ENCODE measurements at places on chromosomes 12 and 14.

GRCh38 chr14:55451950-55452349 is 11.5 kb upstream of the TBPL2 start:
- DNase-seq, result no peak

DNA sequence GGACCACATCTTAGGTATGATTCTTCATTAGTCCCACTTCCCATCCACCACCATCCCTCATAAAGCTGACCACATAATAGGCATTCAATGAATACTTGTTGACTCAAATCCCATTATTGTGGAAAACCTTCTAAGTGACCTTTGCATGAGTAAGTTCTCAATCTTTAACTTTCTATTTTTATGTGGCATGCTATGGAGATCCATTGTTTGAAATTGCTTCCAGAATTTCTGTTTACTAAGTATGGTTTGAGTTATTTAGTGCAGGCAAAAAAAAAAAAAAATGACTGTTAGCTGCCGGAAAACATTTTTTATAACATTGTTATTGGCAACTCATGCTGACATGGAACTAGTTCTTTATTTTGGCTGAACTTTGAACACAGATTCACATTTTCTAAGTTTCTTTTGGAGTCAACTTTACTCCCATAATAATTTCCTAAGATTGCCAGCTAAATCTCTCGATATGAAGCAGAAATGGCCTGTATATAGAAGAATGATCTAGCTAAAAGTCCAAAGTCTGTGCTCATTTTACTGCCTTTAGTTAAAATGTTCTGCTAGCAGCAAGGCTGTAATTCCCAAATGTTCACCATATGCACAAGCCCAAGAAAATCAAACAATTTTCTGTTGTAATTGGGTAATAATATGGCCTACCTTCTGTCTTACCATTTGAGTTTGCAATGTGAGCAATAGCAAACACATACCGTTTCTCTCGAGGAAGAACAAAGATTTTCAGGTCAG is 77.9 kb downstream of the PTGER2 start:
- DNase-seq, result no peak

DNA sequence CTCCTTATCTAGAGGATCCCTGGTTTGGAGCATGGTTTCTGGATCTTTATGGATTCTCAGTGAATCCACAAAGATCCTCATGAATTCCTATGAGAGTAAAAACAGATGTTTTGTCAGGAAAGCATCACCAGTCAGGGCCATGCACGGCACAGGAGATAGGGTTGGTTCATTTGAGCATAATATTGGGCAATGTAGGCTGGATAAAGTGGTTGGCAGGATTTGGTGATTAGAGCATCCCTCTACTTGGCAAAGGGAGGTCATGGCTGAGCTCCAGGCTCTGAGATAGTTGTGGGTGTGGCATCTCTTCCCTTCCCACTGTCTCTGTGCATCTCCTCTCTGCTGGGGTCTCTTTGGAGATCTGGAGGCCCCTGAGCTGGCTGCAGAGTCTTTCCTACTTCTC is 149.8 kb downstream of the DACT1 start:
- DNase-seq, result no peak

DNA sequence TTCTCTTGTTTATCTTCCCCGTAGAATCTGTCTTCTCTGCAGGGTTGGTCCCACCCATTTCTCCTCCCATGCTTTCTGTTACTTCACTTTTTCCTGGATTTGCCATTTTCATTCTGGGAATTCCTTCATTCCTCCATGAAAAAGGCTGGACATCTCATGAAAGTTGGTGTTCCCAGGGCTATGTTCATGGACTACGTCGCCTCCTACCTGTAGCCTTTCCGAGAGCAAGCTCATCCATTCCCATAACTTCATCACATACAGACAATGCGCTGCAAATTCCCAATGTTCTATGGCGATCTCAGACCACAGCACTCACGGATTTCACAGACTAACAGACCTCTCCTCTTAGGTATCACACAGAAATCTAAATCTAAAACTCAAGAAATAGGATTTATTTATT is 217.1 kb downstream of the EXOC5 start:
- DNase-seq, result no peak

DNA sequence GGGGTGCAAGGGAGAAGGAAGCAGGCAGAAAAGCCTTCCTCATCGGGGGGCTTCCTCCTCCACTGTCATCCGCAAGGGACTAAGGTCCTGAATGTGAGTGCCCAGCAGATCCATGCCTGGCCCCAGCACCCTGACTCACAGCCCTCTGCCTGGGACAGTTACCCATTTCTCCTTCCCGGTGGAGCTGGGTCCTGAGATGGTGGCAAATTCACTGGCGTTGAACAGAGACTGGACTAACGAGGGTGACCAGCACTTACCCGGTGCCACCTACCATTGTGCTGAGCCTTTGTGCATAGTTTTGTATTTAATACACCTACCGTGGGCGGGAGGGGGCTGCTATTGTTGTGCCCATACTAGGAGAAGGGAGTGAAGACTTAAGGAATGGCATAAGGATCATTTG is 30.9 kb upstream of the PLEKHG6 start:
- DNase-seq, result no peak

GRCh38 chr14:71270111-71270510 is 362.9 kb downstream of the PCNX1 start:
- no peak for DNase-seq

DNA sequence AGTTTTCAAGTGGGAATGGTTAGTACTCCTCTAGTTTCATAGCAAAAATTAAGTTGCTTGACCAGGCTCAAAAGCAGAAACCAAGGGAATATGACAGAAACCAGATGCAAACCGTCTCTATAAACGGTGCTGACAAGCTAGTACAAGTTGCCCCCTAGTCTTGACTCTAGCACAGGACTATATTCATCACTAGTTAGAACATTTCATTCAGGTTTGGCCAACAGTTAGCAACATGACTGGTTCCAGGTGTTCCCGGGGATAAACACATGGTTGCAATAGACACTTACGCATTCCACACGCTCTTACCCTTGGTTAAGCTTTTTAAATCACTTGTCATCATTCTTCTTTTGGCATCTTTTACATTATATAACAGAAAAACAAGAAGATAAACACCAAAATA is 103.6 kb downstream of the SCFD1 start:
- no peak for DNase-seq

DNA sequence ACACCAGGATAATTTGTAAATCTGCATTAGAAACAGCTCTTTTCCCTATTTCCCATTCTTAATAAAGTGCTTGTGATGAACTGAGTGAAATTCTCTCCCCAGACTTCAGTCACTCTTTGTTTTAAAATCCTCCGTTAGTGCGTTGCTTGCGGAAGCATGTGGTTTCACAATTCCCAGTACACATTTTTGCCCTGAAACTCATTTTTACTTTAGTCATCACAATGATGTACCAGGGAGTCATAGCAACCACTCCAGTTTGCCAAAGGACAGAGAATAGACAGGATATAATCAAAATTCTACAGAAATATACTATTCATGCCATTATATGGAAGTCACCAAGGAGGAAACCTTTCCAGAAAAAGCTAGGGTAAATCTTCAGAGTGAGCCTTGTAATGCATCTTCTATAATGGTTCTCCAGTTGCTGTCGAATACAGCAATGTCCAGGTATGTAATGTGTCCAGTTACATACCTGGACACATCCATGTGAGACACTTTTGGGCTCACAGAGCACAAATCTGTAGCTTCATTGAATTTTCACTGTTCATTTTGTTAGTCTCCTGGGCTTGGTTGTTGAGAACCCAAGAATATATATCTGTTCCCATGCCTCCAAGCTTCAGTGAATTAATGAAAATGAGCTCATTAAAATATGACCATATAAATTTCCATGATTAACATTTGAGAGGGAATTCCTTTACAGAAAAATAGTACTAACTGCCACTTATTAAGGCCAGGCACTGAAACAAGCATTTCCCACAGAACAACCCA is 57.8 kb downstream of the GPR135 start:
- no peak for DNase-seq

DNA sequence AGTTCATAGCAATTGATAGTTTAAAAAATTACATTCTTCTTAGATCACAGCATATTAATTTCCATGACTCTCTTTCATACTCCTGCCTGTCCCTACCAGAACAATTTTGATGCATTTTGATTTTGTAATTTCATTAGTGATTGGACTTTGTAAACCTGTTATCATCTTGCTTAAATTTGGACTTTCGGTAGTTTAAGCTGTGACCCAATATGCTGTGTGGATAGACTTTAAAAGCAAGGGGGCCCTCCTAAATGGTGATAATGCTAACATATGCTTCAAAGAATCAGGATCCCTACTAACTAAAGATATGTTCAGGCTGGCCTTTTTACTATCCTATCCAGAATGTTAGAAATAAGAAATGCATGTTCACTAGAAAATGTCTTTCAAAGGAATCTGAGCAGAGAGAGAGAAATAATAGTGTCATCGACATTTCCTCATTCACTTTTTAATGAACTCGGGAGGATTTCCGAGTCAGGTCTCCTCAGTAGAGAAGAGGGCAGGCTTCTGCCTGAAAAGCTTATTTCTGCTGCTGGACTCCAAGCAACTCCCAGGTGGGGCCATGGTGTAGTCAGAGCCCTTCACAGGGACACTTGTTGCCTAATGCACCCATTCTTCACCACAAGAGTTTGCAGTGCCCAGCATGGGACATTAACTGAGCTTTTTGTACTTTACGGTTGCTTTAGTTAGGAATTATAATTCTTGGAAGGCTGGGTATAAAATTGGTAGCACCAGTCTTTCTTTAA is 16.7 kb downstream of the SLC38A4 start:
- no peak for DNase-seq

- DNase-seq, result no peak
Observed at GRCh38 chr12:5308216-5308615, 123.7 kb upstream of the NTF3 start.

DNA sequence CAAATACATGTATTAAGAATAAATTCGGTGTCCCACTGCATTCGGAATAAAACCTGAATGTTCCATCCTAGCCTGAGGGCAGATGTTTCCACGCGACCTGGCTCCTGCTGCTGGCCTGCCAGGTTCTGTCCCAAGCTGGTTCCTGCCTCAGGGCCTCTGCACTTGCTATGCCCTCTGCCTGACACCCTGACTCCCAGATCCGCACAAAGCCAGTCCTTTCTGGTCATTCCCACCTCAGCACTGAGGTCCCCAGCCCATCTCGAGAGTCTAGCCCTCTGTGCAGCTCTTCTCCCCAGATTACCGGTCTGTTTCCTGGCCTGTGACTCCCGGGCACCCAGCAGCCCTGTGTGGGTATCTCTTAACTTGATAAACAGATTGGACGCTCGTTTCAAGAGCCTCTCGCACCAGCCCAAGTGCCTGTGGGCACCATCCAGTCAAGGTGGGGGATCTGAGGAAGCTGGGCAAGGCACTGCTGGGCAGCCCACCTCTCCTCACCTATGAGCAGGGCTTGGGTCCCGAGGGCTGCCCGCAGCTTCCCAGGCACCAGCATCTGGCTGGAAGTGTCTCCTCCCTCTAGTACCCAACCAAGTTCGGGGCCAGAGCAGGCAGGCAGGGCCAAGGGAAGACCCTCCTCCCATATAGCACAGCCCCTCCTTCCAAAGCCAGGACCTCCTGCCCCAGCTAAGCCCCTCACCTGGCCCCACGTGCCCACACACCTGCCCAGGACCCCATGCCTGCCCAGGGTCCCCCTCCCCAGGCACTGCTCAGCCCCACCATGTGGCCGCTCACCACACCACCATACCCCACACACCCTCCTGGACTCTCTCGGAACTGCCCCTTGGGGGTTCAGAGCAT is 132.2 kb downstream of the NCOR2 start:
- DNase-seq, result no peak

DNA sequence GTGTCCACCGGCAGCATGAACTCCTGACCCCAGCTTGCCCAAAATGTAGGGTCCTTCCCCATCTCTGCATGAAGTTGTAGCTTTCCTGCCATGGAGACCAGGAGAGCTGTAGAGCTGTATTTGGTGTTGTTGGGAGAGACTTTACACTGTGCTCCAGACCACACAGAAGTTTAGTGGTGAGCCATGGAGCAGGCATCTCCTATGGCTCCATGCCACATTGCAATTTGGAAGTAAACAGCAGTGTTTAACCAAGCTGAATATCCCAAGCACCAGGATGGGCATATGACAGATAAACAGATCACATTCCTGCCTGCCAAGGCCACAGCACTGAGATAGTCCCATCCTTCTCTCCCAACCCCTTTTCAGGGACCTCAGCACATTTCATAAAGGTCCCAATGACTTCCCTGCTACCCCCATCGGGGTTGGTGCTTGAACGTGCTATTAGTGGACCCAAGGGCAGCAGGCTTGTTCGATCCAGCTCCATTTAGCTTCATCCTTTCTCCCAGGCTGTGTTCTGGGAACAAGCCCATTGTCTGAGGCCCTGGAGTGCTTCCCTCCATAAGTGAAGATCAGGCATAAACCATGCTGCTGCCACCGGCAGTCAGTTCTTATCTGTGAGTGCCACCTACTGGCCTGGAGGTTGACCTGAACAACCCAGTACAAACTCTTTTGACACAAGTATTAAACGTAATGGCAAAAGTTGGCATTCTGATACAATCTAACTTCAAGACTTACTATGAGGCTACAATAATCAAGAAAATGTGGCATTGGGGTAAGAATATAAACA is 172.3 kb upstream of the ATXN7L3B start:
- DNase-seq, result no peak

DNA sequence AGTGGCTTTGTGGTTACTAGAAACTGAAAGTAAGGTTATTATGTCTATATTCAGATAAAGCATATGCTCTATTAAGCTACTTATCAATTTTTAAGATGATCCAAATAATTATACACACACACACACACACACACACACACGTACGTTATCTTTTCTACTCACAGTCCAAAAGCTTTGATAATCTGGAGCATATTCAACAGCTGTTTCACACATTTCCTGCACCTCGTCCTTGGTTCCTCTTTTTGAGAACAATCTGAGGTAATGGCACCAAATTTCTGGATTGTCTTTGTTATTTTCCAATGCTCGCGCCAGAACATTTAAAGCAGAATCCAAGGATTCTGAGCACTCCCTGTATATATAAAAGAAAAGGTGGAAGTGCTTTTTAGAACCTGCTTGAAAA is 37.5 kb downstream of the ZFC3H1 start:
- no peak for DNase-seq

DNA sequence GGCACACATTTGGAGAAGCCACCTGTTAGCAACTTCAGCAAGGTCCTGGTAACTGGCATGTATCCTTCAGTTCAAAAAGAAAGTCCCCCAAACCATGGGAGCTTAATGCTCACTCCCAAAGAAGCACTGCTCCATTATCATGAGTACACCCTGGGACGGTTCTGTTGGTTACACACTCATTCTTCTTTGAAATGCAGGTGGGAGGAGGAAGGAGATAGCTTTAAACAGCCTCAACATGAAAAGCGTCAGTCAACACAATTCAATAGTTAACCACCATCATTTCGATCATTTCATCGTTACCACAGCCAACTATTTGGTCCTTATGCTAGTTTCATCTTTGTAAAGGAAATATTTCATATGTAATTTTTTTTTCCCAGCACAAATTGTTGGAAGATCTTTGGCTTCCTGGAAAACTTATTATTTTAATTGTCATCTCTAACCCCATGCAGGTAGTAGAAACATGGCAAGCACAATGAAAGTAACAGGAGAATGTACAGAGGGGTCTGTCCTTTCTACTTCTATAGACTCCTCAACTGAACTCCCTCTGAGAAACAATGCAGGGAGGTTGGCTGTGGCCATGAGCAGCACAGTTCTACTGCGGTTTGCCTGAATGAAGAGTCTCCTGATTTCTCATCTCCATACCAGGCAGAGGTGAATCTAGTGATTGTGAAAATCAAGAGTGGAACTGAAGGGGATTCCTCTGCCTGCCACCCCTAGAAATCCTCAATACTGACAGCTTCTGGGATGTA is 196.4 kb upstream of the FOXN3 start:
- DNase-seq, result no peak

- DNase-seq, result no peak
Observed at GRCh38 chr12:92063641-92064040, 82.0 kb downstream of the BTG1 start.

GRCh38 chr12:53456654-53457366 is 4.9 kb downstream of the PCBP2 start:
- DNase-seq, result no peak
